ENCODE measurements at places on chromosomes 6 and 20. TPM values are rescaled to one million over a fixed set of nuclear protein-coding genes. Genes with fewer than 3 reads are reported as not detected.
A peak's percentile ranks its signal among the peaks of the same experiment; 100 is the strongest.

The CFAP61 gene
- 0.44 TPM for total RNA-seq

The COL21A1 gene
- total RNA-seq: 1.4 TPM

The CST2 gene
- total RNA-seq: not detected

The FAM209B gene
- total RNA-seq: 0.92 TPM

The MYH7B gene
- total RNA-seq: 0.42 TPM

The TPBG gene
- 19.0 TPM for total RNA-seq

The PLA2G7 gene
- 1.7 TPM for total RNA-seq

The OXT gene
- total RNA-seq: 0.64 TPM

The SSTR4 gene
- total RNA-seq: not detected

DNA sequence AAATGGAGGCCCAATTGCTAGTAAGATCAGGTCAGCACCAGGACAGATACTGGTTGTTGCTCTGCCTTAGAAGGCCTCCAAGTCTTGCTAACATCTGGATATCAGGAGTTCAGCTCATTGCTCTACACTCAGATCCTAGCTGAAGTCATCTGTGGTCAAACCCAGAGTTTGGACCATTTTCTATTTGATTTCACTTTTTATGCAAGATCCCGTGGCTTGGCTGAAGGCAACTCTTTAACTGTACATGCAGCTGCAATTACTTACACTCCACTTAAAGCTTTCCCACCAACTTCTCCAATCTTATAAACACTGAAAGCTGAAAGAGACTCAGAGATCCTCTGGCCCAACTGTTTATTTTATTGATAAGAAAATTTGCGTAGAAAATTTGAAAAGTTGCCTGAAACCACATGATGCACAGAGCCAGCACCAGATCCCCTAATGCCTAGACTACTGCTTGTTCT lies 2.7 kb downstream of the SLC17A2 start:
- H3K36me3 ChIP-seq: no peaks in the 10 kb centered on the region
- no peak overlapping the region for H3K27ac ChIP-seq
- no peak for DNase-seq
- H3K4me1 ChIP-seq: peaks cover 3% of the 10 kb centered on the region
- H3K4me3 ChIP-seq: no peak overlapping the region

GRCh38 chr6:22184371-22184770 lies 112.5 kb downstream of the PRL start:
- peaks cover 72% of the 10 kb centered on the region for H3K36me3 ChIP-seq
- no peak overlapping the region for H3K27ac ChIP-seq
- no peak for DNase-seq
- no peaks in the 10 kb centered on the region for H3K4me1 ChIP-seq

DNA sequence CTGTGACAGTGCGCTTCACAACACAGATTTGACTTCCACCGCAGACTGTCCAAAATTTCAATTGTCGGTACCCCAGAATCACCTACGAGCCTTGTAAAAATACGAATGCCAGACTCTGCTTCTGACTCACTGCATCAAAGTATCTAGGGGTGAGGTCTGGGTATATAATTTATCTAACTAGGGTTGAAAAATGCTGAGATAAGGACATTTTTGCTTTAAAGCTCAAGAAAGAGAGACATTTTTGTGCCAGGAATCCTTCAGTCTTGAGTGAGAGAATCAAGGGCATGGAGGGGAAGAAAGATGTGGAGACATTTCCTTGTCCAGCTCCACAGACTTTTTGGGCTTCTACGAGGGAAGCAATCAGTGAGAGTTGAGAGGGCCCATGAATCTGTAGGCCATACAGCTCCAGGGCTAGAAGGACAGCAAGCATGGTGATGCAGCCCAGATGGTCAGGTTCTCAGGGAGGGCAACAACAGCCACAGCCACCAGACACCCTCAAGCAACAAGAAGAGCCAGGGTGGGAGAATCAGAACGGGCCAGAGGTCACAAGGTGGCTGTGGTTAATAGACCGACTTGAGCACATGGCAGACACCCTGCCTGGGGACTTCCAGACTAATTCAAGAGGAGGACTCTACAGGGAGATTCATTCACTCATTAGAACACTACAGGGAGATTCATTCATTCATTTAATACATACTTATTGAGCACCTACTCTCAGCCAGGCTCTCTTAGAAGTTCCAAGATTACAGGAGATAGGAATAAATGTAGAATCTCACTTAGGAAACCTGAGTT lies 211.1 kb upstream of the PRDM1 start:
- H3K27ac ChIP-seq: no peak overlapping the region
- no peaks in the 10 kb centered on the region for H3K27me3 ChIP-seq
- no peaks in the 10 kb centered on the region for H3K36me3 ChIP-seq
- H3K4me1 ChIP-seq: no peaks in the 10 kb centered on the region
- no peak for DNase-seq

DNA sequence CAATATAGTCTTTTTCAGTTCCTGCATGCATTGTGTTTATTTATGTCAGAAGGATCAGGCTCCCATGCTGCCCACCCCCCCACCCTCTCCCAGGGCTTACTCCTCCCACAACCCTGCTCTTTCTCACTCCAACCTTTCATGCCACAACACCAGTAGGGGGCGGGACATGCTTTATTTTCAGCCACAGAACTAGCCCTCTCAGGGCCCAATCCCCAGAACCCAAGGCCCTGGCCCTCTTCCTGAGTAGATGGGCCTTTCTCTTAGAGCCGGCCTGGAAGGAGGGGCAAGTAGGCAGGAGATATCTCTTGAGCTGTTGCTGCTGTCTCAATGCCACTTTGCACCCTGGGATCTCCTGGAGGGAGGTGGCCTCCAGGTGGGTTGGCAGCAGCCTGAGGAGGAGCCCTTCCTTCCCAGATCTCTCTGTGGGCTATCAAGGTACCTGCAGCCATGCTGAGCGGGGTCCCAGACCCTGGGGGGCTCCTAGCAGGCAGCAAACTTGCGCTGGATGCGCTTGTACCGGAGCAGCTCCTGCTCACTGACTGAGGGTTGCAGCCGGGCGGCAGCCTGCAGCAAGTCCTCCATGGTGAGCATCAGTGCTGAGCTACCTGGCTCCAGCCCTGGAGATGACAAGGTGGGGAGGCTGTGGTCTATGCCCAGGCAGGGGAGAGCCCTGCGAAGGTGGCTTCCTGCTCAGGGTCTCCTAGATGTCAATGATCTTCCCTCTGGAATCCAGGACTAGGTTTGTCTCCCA lies 3.5 kb downstream of the GNMT start:
- DNase-seq: peak; percentile 89
- no peaks in the 10 kb centered on the region for H3K4me1 ChIP-seq
- no peak overlapping the region for H3K27ac ChIP-seq

GRCh38 chr6:122578961-122579360 lies 31.2 kb upstream of the PKIB start:
- H3K27me3 ChIP-seq: no peaks in the 10 kb centered on the region
- no peak for DNase-seq
- H3K27ac ChIP-seq: no peak overlapping the region
- H3K4me1 ChIP-seq: no peaks in the 10 kb centered on the region
- H3K4me3 ChIP-seq: no peak overlapping the region

- peaks cover 5% of the 10 kb centered on the region for H3K27me3 ChIP-seq
- no peak for DNase-seq
- H3K4me3 ChIP-seq: no peak overlapping the region
- H3K4me1 ChIP-seq: peaks cover 4% of the 10 kb centered on the region
- peaks cover 12% of the 10 kb centered on the region for H3K36me3 ChIP-seq
These were observed 5.8 kb upstream of the TMEM14A start for GRCh38 chr6:52664991-52665686.

DNA sequence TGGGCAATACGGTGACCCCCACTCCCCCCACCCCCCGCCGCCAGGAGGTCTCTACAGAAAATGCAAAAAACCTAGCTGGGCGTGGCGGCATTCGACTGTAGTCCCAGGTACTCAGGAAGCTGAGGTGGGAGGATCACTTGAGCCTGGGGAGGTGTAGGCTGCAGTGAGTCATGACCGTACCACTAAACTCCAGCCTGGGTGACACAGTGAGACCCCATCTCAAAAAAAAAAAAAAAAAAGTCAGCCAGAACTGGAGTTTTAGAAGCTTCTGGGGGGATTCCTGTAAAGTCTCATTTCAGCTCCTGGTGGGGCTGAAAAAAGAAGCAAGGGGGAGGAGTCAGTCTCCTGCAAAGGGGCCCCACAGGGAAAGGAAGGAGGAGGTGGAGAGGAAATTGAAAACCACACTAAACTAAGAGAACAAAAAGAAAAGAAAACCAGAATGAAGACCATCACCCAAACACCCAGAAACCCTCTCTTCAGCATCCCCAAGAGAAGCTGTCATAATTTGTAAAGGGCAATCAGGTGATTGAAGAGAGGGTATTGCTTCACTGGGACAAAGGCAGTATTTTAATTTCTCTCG lies 50.4 kb downstream of the NOL4L start:
- H3K27me3 ChIP-seq: peaks cover 3% of the 10 kb centered on the region
- no peaks in the 10 kb centered on the region for H3K36me3 ChIP-seq
- H3K4me3 ChIP-seq: peak overlapping the region; percentile 67
- H3K4me1 ChIP-seq: no peaks in the 10 kb centered on the region

DNA sequence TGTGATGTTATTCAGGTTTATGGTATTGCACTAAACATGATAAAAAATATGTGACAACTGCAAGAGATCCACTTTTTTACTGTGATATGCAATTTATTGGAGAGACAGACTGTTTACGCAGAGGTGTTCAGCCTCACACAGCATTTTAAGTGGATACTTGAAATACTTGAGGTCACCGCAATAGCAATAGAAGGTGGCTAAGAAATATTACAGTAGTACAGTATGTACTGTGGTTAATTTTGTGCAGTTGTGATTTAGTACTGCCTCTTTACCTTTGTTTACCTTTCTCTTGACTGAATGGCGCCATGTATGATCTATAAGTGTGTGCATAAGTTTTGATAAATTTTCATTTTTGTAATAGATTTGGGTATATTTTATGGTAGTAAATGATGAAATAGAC lies 17.4 kb downstream of the MACROD2 start:
- H3K4me1 ChIP-seq: no peaks in the 10 kb centered on the region
- no peak for DNase-seq
- H3K4me3 ChIP-seq: no peak overlapping the region
- peaks cover 7% of the 10 kb centered on the region for H3K36me3 ChIP-seq

DNA sequence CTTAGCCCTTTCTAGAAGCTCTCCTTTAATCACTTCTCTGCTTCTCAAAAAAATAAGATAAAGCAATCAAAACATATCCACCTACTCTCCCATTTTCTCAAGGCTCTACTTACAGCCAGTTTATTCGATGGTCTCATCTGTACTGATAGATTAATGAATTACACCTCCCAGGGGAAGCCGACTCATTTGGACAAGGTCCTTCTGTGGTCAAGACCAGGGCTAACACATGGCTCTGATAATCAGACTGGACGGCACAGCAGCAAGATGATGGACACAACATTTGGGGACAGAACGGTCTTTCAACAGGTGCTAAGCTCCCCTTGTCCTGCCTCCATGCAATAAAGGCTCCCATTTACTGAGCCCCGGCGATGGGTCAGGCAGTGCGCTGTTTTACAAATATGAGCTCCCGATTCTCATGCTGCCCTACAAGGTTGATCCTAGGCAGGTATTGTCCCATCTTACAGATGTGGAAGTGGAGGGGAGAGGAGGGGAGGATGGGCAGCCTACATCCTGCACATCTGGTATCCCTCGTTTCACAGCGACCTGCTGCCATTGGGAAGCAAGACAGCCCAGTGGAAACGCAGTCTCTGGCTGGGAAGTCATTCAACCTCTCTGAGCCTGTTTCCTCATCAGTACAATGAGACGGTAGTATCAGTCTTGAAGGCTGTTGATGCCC lies 15.7 kb downstream of the CPNE5 start:
- no peak overlapping the region for H3K4me3 ChIP-seq
- no peaks in the 10 kb centered on the region for H3K36me3 ChIP-seq
- H3K27ac ChIP-seq: no peak overlapping the region
- H3K27me3 ChIP-seq: no peaks in the 10 kb centered on the region
- DNase-seq: no peak

DNA sequence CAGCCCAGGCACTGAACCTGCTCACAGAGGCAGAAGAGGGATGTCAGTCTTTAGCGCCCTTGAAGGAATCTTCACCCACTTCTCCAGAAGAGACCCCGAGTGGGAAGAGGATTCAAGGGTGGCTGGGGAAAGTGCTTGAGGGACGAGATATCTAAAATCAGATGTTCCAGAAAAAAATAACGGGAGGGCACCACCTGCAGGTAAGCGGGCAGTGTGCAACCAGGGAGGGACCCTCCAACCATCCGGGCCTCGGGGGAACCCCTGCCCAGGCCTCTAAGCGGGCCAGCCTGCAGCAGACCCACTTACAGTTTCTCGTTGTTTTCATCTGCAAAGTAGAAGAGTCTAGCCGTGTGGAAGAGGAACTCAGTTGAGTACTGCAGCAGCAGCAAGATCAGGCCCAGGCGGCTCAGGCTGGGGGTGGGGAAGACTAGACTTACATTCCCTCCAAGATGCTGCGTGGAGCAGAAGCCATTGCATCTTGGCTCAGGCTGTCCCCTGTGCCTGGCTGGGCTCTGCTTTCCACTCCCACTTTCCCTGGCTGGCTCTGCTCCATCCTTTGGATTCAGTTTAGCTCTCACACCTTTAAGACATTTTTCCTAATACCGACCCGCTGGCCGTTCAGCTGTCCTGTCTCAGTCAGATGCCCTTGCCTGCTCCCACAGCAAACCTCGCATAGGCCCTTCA lies 71.0 kb downstream of the TRAM2 start:
- peaks cover 33% of the 10 kb centered on the region for H3K36me3 ChIP-seq
- DNase-seq: no peak
- H3K4me1 ChIP-seq: peaks cover 4% of the 10 kb centered on the region
- no peak overlapping the region for H3K27ac ChIP-seq
- no peak overlapping the region for H3K4me3 ChIP-seq
- no peaks in the 10 kb centered on the region for H3K27me3 ChIP-seq

- H3K4me1 ChIP-seq: no peaks in the 10 kb centered on the region
- no peak for DNase-seq
- no peak overlapping the region for H3K4me3 ChIP-seq
- H3K27ac ChIP-seq: no peak overlapping the region
- H3K36me3 ChIP-seq: peaks cover 43% of the 10 kb centered on the region
These were observed 40.7 kb downstream of the STK38 start for GRCh38 chr6:36506611-36507010.

DNA sequence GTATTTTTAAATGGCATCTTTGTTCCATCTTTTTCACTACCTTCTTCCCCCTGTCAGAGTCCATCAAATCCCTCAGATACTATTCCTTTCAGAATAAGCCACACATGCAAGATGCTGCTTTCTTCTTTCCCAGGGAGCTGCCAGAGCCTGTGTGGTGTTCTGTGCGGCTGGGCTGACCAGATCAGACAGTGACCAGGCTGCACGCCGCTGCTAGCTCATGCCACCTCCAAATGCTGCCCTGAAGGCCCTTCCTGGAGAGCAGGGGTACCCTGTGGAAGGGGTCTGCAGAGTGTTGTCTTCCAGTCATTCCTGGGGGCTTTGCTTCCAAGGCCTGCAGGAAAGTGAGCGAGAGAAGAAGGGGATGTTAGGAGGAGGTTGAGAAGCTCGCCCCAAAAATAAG lies 179.1 kb upstream of the SUPT3H start:
- no peak overlapping the region for H3K27ac ChIP-seq
- H3K4me3 ChIP-seq: no peak overlapping the region
- no peaks in the 10 kb centered on the region for H3K27me3 ChIP-seq
- H3K36me3 ChIP-seq: no peaks in the 10 kb centered on the region
- DNase-seq: no peak

GRCh38 chr6:157343732-157344131 lies 20.4 kb upstream of the TMEM242 start:
- no peaks in the 10 kb centered on the region for H3K4me1 ChIP-seq
- H3K27me3 ChIP-seq: no peaks in the 10 kb centered on the region
- DNase-seq: no peak
- no peak overlapping the region for H3K4me3 ChIP-seq
- no peaks in the 10 kb centered on the region for H3K36me3 ChIP-seq

GRCh38 chr6:14758421-14759081 lies 487.3 kb upstream of the JARID2 start:
- H3K4me1 ChIP-seq: no peaks in the 10 kb centered on the region
- H3K27me3 ChIP-seq: no peaks in the 10 kb centered on the region
- H3K4me3 ChIP-seq: no peak overlapping the region
- H3K36me3 ChIP-seq: peaks cover 3% of the 10 kb centered on the region

GRCh38 chr6:75065523-75065922 lies 140.3 kb downstream of the COL12A1 start:
- H3K27ac ChIP-seq: no peak overlapping the region
- H3K4me3 ChIP-seq: no peak overlapping the region
- DNase-seq: peak; percentile 63
- no peaks in the 10 kb centered on the region for H3K36me3 ChIP-seq
